ENCODE measurements at places on chromosomes 7 and 10.

- no peak for DNase-seq
Observed at GRCh38 chr10:122495406-122496340, 34.3 kb downstream of the HTRA1 start.

DNA sequence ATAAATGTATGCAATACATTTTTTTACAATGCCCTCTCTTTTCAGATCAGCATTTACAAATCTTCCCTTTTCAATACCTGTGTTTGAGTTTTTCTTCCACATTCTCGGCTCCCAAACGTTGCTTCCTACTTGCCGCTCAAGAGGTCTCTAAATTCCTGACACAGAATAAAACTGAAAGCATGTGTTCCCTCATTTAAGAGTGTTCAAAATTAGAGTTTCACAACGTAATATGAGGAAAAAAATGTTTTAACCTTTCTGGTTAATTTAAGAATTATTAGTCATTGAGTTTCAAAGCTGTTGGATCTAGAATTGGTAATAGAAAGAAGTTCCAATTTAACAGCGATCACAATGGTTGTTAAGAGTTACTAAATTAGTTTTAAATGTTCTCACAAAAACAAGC is 100.4 kb downstream of the ARID5B start:
- DNase-seq: no peak

DNA sequence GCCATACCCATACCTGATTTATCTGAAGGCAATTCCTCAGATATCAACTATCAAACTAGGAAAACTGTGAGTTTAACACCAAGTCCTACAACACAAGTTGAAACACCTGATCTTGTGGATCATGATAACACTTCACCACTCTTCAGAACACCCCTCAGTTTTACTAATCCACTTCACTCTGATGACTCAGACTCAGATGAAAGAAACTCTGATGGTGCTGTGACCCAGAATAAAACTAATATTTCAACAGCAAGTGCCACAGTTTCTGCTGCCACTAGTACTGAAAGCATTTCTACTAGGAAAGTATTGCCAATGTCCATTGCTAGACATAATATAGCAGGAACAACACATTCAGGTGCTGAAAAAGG is 69.0 kb upstream of the RSBN1L start:
- DNase-seq: no peak

DNA sequence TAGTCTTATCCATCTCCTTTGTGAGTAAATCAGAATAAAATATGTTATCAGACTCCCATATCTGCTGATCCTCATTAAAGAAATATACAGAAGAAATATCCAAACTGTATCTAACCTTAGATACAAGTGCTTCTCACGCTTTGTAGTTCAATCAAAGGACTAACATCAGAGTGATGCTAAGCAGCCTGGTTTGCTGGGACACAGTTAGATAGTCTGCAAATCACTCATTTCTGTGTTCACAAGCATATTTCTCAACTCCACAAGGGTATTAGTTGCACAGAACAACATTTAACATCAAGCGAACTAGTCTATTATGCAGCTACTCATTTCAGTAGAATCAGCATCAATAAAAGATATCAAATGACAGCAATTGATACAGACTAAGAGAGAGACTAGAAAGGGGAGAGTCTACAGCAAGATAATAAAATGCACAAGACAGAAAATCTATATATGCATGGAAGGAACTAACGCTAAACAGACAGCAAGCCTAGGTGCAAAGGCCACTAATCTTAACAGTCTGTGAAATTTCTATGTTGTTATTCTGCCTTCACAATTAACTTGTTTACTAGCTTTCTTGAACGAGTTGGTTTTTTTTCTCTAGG is 30.0 kb downstream of the DNAJC12 start:
- DNase-seq: no peak

DNA sequence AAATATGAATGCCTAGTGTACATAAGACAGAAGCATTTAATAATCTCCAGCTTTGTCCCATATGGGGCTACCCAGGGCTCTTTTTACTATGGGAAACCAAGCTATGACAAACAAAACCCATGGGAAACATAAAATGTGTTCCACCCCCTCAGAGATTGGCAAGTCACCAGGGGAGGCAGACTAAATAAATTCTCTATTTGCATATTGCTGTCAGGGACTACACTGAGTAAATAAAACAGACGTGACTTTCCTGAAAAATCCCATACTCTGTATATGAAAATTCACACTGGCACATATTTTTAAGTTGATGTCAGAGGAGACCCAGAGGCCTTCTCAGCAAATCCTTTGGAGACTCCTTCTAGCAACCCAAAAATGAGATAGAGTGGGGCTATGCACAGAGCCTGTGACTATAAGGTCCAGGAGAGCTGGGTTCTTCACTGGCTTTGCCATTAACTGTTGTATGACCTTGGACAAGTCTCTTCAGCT is 44.0 kb upstream of the HPSE2 start:
- DNase-seq: peak; percentile 40

DNA sequence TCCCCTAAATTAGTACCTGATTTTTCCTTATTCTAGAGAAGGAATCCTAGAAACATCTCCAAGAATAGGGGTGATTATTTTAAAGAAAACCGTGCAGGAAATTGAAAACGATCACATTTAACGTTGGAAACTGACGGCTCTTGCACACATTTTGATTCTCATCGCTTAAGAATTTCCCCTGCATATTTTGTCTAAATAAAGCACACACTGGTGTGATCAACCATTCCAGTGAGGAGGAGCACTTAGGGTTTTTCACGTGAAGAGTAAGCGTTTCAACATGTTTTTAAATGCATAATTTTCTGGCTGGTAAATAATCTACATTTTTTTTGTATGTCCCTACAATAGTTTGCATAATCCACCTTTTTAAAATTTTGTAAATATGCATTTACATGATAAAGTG is 229.7 kb upstream of the PFKP start:
- no peak for DNase-seq

DNA sequence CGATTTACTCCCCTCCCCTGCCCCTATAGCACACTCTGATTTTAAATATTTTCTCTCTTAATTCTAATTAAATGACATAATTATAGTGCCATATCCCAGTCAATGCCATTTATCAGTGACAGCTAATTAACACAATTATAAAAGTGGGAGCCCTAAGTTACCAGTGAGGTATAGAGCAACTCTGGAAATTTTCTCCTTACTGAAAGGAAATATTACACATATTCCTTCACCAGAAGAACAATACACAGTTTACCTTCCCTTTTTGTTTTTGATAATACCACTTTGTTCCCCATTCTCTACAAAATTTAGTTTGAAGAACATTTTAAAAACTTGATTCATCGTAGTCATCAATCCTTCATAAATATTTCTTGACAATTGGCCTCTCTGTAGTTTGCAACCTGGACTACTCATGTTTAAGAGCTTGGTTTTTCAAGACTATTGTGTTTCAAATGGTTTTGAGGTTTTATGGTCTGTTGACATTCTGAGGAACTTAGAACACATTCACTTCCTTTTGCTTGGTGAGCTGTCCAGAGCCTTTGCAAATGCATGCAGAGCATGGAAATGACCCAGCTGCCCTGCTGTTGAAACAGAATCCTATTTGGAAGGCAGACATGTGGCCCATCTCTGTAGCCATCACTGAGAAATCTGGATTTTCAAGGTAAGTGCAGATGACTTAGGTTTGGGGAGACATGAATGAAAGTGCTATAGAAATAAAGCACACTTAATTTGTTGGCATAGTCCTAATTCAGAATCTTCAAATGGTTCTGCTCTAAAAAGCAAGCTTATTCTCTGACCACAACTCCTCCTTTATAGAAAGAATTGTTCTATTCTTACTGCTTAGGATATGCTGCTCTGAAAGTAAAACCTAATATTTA is at the start of gene GPR141:
GPR141 (plus strand) TSS at position 521 of the 875 bp plus-strand sequence. CDS start 56,628 bp downstream, outside the sequence.
- DNase-seq: no peak

DNA sequence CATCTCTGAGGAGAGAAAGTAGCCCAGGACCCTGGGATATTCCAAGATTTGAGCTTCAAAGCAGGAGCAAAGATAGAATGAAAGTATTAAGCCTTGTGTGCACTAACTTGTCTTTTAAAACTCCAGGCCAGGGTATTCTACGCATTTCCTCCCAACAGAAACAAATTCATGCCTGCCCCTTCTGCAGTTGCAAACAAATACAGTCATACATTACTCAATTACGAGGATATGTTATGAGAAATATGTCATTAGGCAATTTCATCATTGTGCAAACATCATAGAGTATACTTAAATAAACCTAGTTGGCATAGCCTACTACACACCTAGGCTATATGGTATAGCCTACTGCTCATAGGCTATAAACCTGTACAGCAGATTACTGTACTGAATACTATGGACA is 154.5 kb upstream of the KIAA1217 start:
- DNase-seq: no peak

DNA sequence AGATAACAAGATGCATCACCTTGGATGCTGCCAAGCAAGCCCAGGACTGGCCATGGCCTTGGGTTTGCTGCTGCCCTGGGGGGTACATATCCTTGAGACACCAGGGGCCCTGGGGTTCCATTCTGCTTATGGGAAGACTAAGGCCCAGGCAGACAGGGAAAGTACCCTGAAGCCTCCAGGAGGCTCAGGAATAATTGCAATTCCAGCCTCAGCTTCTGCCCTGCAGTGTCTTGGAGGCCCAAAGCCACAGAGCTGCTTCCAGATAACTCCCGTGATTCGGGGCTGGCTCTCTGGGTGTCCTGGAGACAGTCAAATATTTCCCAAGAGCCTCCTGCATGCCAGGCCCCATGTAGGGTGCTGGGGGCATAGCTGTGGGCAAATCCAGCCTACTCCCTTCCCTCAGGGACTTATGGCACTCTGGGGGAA is 22.6 kb downstream of the MYL10 start:
- no peak for DNase-seq

DNA sequence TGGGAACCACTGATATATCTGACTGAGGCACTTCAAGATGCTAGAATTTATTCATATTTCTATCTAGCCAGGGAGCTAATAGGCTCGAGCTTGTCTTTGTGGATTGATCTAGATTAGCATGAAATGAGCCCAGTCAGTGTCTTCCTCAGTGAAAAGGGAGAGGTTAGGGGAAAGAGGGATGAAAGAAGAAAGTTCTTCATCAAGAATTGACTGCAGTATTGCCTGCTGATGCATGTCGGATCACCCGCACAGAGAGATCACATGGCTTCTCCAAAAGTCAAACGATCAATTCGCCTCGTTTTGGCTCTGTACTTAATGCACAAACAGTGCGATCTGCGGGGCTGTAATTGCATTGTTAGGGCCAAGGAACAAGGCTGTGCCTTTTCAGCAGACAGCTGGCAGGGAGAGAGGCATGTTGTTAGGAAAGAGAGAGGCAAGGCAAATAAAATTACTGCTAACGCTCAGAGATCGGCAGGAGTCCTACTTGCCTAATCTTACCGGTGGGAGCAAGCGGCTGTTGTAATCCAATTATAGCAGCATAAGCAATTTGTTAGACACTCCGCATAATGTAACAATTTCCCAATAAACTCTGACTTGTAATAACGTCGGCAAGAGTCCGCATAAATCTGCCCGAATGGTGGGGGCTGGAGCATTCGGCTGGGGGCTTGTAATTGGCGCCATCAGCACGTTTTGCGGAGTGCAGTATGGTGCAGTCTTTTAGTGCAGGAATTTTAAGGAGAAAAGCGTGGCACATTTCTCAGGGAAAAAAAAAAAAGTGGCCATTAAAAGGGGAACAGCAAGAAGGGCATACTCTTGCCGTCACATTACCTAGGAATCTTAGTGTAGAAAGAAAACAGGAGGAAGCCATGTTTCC is 102.1 kb downstream of the POLL start:
- no peak for DNase-seq

DNA sequence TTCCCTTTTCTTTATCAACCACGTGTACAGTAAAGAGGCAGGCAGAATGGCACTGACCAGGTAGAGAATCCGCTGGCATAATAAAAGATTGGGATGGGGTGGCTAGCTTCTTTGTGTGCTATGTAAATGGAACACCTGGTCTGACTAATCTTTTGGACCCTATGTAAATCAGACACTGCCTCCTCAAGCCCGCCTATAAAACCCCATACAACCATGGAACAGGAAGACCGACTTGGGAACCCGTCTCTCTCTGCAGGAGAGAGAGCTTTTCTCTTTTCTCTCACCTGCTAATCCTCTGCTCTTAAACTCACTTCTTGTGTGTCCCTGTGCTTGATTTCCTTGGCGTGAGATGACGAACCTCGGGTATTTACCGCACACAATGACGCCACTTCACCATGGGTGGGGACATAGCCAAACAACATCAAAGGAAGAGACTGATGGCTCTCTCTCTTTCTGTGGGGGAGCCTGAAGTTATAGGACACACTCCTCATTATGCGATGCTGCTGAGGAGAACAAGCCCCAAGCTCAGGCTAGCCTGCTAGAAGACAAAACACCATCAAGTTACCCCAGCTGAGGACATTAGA is 94.2 kb downstream of the ARL5B start:
- DNase-seq: no peak

DNA sequence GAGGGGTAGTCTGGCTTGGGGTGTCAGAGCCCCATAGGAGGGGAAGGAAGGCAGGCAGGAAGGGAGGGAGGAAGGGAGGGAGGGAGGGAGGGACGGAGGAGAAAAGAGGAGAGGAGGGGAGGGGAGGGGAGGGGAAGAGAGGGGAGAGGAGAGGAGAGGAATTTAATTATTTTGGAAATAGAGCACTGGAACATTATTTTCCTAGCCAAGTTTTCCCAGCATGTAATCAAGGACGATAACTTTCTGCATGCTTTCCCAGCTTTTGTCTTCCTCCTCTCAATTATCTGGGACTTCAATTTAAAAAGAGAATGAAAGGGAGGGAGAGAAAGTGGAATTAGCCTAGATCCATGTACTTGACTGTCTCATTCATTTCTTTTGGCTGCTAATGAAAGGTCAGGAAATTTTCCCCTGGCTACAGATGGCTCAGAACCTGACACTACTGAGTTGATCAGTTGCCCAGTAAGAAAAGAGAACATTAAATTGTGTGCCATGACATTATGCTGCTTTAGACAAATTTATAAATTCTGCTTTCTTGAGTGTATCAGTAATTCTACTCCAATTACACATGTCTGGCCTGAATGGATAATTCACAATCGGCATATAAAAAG is 148.8 kb downstream of the LRRC4 start:
- no peak for DNase-seq

DNA sequence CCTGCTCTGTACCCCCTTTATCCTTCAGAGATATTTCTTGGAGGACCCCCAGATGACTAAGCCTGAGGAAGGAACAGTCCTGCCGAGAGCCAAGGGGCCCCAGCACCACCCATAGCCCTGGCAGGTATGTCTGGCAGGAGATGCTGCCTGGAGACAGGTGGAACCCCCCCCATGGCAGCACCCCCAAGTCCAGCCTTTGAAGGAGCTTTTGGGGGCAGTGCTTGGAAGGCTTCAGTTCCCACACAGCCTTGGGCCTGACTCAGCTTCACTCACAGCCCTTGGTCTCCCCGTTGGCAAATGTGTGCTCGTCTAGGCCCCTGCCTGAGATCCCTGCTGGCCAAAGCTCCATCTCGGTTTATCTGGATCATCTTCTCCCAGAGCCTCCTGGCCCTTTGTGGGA is 23.0 kb upstream of the PCBD1 start:
- no peak for DNase-seq
